Cardiac septum (tissue), 1 donor: ENCODE measurements at places on chromosomes 6 and 20. TPM values are rescaled to one million over a fixed set of nuclear protein-coding genes. Genes with fewer than 3 reads are reported as not detected.

OPRM1 gene
- total RNA-seq: not detected

PCNA gene
- 16.7 TPM for total RNA-seq

SNAI1 gene
- total RNA-seq: 4.3 TPM

RBM24 gene
- 221 TPM for total RNA-seq

SYNDIG1 gene
- total RNA-seq: 17.6 TPM

DNA sequence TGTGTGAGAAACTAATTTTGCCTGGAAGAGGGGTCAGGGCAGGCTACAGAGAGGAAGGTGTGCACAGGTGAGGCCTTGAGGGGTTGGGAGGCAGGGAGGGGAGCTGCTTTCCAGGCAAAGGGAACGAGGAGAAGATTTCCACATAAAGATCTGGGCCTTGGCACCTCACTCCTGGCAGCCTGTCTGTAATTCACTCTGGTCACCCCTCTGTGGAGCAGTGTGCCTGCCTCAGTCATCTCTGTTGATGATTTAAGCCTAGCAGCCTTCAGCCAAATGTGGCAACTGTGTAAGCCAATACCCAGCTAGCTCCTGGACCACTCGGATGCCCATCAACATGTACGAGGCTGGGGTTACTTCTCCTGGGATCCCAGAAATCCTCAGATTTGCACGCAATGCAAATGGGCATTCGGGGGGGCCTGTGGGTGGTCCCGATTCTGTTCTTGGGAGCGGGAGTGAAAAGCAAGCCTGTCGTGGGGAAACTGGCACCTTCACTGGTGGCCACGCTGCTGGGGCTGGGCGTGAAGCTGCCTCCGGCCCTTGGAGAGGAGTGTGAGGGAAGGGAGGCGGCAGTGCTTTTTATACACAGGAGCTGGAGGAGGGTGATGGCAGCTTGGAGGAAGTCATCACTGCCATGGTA, 360.4 kb downstream of the ZFAND3 start:
- peak; percentile 59 for DNase-seq

DNA sequence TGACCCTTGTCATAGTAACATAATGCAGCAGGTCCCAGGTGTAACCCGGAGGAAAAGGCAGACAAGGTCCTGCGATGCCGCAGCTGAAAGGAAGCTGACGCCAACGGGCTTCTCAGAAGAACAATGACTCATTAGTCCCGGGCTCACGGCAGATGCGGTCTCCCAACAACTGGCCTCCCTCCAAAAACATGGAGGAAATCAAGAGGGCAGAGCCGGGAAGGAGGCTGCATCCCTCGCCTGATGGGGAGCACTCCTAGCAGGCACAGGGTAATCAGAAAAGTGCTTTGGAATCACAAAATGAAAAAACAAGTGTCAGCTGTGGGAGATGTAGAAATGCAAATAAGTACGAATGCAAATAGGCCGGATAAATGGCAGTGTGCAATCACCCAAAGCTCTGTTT, 165.2 kb upstream of the AGPAT4 start:
- no peak for DNase-seq

DNA sequence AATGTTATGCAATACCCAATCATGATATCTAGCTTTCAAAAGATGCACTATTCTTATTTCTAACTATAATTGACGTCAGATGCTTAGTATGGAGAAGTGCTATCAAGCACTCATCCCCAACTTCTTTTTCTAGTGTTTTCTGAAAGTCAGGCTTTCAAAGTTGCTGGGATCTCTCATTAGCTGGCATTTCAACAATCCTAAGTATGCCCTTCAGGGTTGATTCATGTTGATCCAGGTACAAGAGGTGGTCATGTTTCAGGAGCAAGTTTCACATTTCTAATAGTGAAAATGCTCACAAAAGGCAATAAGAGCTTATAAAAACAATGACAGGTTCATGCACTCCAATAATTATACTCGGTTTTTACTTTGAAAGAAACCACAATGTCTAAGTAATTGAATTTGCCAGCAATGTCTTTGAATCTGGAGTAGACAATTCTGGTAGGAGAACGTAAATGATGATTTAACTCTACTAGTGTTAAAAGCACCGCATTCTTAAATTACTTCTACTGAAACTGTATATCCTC, 193.7 kb upstream of the KHDRBS2 start:
- no peak for DNase-seq

DNA sequence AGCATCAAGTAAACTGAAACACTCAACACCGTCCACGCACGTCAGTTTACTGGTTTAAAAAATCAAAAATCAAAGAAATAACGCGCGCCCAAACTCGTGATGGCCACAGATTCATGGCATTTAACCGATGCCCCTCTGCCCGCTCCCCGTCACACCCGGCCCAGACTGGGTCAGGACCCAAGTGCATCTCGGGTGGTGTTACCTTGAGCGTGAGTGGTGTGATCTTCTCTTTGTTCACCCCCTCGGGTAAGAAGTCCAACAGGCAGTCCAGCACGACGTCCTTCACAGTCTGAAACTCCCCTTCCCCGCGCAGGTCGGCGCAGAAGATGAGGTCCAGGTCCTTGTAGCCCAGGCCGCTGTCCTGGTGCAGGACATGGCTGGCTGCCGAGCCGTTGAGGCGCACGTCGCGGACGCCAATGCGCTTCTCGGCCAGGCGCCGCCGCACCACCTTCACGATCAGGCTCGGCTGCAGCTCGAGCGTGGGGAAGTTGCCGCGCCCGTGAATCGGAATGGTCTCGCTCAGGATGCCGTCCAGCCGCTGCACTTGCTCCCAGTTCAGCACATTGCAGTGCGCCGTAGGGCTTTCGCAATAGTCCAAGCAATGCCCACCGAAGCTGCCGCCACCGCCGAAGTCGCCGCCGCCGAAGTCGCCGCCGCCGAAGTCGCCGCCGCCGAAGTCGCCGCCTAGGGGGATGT, 945 bp downstream of the TENT5A start:
- DNase-seq: peak; percentile 89

GRCh38 chr6:42664718-42665117, 57.7 kb downstream of the PRPH2 start:
- no peak for DNase-seq

GRCh38 chr20:47825011-47825762, 39.9 kb upstream of the SULF2 start:
- peak; percentile 55 for DNase-seq

DNA sequence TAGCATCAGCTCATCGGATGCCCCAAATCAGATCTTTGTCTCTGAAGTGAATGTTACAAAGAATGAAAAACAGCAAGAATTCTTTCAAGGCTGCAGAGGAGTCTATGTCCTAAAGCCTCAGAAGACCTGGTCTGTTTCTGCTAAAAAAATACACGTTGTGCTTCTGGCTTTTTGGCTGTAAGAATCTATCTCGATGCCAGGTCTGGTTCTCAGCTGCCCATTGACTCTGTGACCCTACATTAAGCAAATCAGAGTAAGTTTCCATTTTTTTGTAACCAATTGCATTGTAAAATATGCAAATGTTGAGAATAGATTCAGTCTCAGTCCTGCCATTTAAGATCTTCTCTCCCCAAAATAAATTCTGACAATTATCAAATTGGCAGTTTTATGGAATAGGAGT, 705.4 kb downstream of the RFPL4B start:
- no peak for DNase-seq
